H9 (cell line): ENCODE measurements at places on chromosomes 2 and 18. TPM values are rescaled to one million over a fixed set of nuclear protein-coding genes. Genes with fewer than 3 reads are reported as not detected.

DNA sequence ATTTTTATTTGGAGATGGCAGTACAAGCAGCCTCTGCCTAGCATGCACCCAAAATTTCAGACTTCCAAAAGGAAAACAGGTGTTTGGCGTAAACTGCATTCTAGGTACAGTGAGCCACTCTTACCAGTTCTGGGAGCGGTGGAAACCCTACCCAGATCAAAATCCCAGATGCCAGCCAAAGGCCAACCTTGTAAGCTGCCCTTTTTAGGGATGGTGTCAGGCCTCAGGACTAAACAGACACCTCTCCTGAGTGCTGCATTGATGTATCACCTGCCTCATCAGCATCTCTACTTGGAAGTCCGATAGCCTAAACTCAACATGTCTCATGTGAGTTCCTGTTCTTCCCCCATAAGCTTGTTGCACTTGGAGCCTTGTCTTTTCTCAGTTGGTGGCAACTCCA, 104.0 kb downstream of the MAP4K4 start:
- no peaks in the 10 kb centered on the region for H3K27me3 ChIP-seq
- H3K4me3 ChIP-seq = no peak overlapping the region
- no peak overlapping the region for H3K27ac ChIP-seq
- no peak for DNase-seq

DNA sequence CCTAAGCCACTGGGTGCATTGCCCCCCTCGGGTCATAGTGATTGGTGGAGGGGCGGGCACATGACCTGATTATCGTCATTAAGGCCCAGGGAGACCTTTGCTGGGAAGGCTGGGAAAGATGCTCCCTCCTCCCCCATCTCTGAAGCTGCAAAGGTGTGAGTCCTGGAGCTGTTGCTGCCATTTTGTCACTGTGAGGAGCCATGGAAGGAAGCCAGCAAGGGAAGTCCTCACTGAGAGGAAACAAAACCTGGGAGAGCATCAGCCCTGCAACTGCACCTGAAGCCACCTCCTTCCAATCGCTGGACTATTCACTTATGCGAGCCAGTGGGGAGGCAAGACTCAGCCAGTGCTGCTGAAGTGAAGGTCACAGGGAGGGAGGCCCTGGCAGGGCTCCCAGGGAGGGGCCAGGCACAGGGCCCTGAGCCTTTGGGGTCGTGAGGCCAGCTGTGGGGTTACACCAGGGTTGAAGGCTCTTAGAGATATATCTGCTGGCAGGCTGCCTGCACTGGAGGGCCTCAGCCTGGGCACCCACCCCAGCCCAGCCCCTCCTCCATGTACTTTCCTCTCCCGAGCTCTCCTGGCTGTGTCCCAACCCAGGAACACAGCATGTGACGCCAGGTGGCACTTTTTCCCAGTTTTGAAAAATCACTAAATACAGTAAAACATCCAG, 10.7 kb upstream of the FAHD2A start:
- H3K36me3 ChIP-seq = no peaks in the 10 kb centered on the region
- no peaks in the 10 kb centered on the region for H3K4me1 ChIP-seq

- no peak overlapping the region for H3K4me3 ChIP-seq
- DNase-seq = no peak
- no peaks in the 10 kb centered on the region for H3K4me1 ChIP-seq
- no peaks in the 10 kb centered on the region for H3K36me3 ChIP-seq
- no peak overlapping the region for H3K27ac ChIP-seq
- H3K27me3 ChIP-seq = no peaks in the 10 kb centered on the region
Measured at GRCh38 chr2:212912445-212913103, 238.8 kb downstream of the IKZF2 start.

DNA sequence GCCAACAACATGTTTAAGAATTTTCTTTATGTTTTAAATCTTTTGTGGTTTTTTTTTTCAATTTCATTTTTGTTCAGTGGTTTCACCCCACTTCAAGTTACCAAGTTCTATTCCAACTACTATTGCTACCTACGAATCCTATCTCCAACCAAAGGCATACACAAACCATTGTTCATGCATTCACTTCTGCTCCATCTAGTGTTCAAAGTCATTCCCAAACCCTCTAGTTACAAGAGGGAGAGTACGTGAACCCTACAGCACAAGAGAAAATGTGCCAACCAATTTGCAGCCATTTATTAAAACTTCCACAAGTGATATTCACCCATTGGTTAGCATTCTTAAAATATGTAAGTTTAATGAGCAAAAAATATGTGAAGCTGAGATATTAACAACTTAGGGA, 295.1 kb upstream of the KYNU start:
- DNase-seq = no peak
- H3K27me3 ChIP-seq = no peaks in the 10 kb centered on the region

DNA sequence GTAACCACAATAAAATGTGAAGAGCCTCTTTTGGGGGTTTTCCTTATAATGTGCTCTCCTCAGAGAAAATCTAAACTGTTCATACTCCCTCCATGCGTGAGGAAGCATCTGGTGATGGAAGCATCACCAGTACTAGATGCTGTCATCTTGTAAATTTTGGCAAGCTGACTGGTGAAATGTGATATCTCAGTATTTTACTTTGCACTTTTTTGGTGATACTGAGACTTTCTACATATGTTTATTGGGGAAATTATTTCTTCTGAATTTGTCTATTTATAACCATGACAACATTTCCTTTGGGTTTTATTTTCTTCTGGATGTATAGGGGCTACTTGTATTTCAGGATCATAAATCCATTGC, 95.9 kb upstream of the DLGAP1 start:
- H3K27ac ChIP-seq = no peak overlapping the region
- DNase-seq = no peak
- no peaks in the 10 kb centered on the region for H3K36me3 ChIP-seq
- no peak overlapping the region for H3K4me3 ChIP-seq
- no peaks in the 10 kb centered on the region for H3K27me3 ChIP-seq

GRCh38 chr2:95350774-95351597, 51.5 kb upstream of the FAHD2A start:
- peak; percentile 14 for DNase-seq
- no peaks in the 10 kb centered on the region for H3K4me1 ChIP-seq
- no peak overlapping the region for H3K27ac ChIP-seq

GRCh38 chr2:140085674-140086073, 1305.5 kb upstream of the NXPH2 start:
- no peaks in the 10 kb centered on the region for H3K4me1 ChIP-seq
- DNase-seq = no peak
- H3K4me3 ChIP-seq = no peak overlapping the region

GRCh38 chr2:112621790-112622527, 23.8 kb upstream of the SLC20A1 start:
- no peaks in the 10 kb centered on the region for H3K27me3 ChIP-seq
- H3K36me3 ChIP-seq = no peaks in the 10 kb centered on the region
- H3K4me3 ChIP-seq = peak overlapping the region; percentile 22; the same call in 1 of the 2 replicates
- no peak overlapping the region for H3K27ac ChIP-seq
- H3K4me1 ChIP-seq = no peaks in the 10 kb centered on the region; the same call in 1 of the 2 replicates

The TMEM247 gene
- not detected in 2 replicates for total RNA-seq

The PARD3B gene
- 4.3 and 6.4 TPM in 2 replicates for total RNA-seq

The MYL1 gene
- total RNA-seq = not detected in 2 replicates
